ENCODE measurements at places on chromosomes 11 and 22.

DNA sequence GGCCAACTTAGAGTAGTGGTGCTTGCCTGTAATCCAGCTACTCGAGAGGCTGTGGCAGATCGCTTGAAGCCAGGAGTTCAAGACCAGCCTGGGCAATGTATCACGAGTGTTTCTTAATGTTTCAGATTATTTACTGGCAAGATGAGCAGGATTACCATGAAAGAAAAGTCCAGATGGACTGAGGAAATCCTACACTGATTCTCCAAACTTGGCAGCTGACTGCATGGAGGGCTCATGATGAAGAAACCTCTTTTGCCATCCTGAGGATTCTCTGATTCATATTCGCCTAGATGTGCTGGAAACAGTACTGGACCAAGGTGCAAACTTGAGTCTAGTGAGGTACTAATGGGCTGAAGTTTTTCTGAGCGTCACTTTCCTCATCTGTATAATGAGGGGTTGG, 2.8 kb upstream of the SIDT2 start:
- no peak for DNase-seq

- DNase-seq, result peak; percentile 60
Measured at GRCh38 chr22:46262449-46263215, 511 bp downstream of the PKDREJ start.

DNA sequence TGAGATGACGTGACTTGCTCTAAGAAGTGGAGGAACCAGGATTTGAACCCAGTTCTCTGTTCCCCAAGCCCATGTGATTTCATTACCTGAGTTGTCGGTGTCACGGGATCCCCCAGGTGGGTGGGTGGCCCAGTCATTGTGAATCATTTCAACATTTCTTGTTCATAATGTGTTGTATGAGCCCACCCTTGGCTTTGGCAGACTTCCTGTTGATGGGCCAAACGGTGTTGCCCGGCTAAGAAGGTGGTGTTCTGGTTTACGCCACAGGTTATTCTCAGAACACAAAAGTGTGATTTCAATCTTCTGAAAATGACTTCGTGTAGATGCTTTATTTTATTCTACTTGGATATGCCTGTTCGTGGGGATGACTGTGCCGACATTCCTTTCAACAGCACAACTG, 21.6 kb upstream of the ST14 start:
- DNase-seq, result no peak

GRCh38 chr22:41899992-41900651, 14.8 kb downstream of the SHISA8 start:
- no peak for DNase-seq

DNA sequence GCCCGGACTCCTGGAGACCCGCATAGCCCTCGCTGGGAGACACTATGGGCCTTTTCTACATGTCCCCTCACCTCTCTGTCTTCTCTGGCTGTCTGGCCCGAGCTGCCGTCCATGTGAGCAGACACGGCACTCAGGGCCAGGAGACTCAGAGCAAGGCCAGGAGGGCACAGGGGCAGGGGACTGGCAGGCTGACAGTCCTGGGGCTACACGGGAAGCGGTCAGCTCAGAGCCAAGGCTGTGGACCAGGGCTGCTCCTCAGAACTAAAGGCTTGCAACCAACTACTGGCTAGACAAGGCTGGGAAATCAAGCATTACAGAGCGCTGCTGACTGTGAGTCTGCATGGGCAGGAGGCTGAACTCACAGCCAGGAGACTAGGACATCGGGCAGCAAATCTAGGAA, 56.1 kb upstream of the CDON start:
- DNase-seq, result no peak

DNA sequence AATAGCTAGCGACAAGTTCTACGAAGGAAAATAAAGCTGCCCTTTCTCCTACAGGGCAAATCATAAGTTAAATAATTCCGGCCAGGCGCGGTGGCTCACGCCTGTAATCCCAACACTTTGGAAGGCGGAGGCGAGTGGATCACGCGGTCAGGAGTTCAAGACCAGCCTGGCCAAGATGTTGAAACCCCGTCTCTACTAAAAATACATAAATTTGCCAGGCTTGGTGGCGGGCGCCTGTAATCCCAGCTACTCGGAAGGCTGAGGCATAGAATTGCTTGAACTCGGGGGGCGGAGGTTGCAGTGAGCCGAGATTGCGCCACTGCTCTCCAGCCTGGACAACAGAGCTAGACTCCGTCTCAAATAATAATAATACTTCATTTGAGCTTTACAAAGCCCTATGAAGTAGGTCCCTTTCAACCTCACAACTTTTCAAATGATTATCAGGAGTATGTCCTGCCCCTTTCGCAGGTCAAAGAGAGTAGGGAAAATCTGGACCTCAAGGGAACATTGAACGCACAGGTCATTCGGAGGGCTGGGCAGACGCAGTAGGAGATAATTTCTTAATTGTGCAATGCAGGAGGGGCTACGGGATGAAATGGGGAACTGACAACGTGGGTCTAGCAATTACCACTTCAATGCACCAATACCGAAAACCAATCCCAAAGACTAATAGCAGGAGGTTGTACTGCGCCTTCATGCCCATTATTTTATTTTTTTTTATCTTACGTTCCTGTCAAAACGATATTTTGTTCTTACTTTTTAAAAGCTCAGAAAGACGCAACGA, 590 bp downstream of the COMMD9 start:
- DNase-seq, result no peak

- no peak for DNase-seq
Measured at GRCh38 chr11:100778166-100778785, 91.2 kb downstream of the ARHGAP42 start.

DNA sequence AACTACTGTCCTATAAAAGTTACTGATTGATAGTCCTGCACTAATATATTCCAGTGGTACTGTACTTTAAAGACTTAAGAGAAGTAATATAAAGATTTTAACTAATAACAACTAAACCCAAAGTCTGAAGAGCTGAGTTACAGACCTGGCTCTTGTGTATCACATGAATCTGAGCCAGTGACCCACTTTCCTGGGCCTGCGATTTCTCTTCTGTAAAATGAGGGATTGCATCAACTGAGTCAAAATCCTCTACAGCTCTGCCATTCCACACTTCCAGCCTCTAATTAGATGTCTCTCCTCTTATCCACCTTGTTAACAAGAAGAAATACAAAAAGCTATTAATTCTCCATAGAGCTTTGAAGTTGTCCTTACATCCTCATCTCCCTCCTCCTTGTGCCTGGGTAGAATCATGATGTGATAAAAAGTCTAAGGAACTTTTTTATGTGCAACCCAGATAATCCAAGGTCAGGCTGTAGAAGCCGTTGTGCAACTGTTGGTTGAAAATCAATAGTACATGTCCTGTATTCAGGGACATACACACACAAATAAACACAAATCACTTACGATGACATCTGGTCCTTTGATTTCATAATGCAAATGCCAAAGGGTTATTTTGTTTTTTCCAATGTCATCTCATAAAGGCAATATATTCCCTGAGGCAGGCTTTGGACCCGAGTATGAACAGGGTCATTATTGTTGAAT, 410.3 kb downstream of the KCNA4 start:
- DNase-seq, result no peak

GRCh38 chr11:100575860-100576717, 111.0 kb upstream of the ARHGAP42 start:
- DNase-seq, result peak; percentile 64

Data from fibroblast of skin of scalp (primary cell).